Stimulated activated naive CD4-positive, alpha-beta T cell treated with Interleukin-2 at 50 U/mL for 16 hours (primary cell): ENCODE measurements at places on chromosomes 7 and 10.

GRCh38 chr7:97421307-97421930 lies 303.9 kb downstream of the SDHAF3 start:
- DNase-seq: no peak

DNA sequence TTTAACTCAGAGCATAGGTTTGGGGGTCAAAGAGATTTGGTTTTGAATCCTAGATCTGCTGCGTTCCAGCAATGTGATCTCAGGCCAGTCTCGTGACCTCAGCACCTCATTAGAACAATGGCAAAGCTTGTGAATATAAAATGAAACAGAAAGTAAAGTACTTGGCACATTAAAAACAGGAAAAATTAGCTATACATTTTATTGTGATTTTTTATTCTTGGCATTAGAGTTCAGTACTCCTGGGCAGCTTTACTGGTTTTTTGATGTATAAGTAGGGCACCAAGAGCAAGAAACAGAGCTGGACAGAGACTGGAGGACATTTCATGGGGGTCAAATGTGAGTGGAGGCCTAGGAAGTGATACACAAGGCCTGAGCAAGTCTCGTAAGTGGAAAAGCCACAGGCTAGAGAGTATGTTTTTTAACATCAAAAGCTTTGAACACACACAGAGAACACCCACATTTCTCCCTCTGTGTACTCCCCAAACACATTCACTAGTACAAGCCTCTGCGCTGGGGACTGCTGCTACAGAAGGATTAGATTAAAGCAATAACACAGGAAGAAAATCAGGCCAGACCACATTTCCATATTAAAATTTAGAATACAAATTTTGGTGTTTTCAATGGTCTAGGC lies 157.2 kb upstream of the SLC25A13 start:
- DNase-seq: no peak

DNA sequence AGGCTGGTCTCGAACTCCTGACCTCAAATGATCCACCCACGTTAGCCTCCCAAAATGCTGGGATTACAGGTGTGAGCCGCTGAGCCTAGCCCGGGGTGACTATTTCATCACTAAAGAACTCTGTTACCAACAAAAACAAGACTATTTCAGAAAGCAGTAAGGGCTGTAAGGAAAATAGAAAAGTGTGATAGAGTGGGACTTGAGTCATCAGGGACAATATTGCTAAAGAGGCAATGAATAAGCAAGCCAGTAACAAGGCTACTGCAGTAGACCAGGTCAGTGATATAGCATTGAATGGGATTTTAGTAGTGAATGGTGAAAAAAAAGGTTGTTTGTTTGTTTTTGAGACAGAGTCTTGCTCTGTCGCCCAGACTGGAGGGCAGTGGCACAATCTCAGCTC lies 51.7 kb downstream of the SVOPL start:
- DNase-seq: no peak

- no peak for DNase-seq
Observed at GRCh38 chr10:131251146-131251541, 60.4 kb downstream of the TCERG1L start.

DNA sequence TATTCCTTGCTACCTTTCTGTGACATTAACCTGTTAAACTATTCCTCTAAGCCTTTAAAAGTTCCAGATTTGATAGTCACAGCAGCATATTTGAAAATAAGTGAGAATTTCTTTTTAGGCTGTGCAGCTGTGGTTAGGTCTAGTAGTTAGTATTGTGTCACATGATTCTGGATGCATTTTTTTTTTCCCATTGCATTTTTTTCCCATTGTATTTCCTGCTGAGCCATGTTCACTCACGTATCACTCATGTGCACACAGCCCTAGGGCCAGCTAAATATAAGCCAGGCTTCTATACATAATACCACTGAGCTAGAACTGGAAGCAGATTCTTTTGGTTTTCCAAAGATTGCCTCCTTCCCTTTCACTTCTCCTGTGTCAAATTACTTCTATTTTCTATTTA lies 37.4 kb downstream of the DNAJC9 start:
- DNase-seq: no peak

DNA sequence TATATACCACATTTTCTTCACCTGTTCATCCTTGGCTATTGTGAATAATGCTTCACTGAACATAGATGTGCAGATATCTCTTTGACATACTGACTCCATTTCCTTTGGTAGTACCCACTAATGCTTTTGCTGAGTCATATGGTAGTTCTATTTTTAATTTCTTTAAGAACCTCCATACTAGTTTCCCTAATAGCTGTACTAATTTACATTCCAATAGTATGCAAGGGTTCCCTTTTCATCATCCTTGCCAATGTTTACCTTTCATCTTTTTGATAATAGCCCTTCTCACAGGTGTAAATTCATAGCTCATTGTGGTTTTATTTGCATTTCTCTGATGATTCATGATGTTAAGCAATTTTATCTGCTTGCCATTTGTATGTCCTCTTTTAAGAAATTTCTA lies 159.9 kb downstream of the CALCR start:
- no peak for DNase-seq
